Stimulated activated naive CD8-positive, alpha-beta T cell treated with anti-CD3 and anti-CD28 coated beads, Interleukin-15, amount 100 ng/mL, for 72 hours (primary cell): ENCODE measurements at places on chromosomes 5 and 9.

- DNase-seq, result no peak
Measured at GRCh38 chr5:150322202-150322601, 19.5 kb upstream of the ARSI start.

GRCh38 chr5:79459626-79460025, 54.3 kb downstream of the HOMER1 start:
- no peak for DNase-seq

GRCh38 chr5:135213027-135213386, 179.0 kb upstream of the PITX1 start:
- DNase-seq, result no peak

- DNase-seq, result no peak
Measured at GRCh38 chr5:7749626-7750025, 101.3 kb downstream of the CFAP90 start.

- DNase-seq, result peak; percentile 6
Measured at GRCh38 chr5:139640421-139641115, 7.6 kb upstream of the CXXC5 start.

- no peak for DNase-seq
Measured at GRCh38 chr9:93288341-93288740, 104.4 kb downstream of the WNK2 start.

GRCh38 chr9:68643901-68644809, 60.9 kb upstream of the PIP5K1B start:
- no peak for DNase-seq

DNA sequence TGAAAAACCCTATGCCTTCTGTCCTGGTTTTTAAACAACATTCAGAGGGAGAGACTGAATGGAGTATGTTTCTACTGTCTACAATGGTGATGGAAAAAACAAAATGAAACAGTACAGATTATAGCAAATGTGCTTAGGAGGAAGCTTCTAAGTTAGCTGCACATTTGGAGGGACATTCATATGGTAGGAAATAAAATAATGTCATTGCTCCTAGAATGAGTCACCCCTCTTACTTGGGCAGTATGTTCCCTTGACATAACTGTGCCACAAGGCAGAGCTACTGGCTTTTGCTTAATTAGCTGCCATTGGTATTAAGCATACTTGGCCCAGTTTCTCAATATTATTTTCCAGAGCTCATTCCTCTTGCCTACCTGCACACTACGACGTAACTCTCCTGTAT, 128.9 kb downstream of the GDNF start:
- DNase-seq, result no peak

DNA sequence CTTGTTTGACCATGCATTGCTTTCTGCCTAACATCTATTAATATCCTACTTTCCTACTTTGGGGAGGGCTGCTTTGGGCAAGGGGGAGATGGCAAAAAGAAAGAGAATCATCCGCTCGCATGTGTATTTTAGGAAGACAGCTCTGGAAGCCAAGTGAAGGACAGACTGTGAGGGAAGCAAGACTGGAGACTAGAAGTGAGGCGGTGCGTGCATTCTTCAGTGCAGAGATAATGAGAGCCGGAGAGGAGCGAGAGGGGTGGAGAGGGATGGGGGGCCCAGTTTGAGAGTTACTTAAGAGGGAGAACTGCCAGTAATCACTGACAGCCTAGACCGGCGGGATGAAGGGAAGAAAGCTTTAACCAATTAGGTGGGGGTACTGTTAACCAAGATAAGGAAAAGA, 151.7 kb upstream of the RAPGEF1 start:
- DNase-seq, result no peak

GRCh38 chr9:108662091-108662875, 193.5 kb downstream of the ACTL7B start:
- no peak for DNase-seq

DNA sequence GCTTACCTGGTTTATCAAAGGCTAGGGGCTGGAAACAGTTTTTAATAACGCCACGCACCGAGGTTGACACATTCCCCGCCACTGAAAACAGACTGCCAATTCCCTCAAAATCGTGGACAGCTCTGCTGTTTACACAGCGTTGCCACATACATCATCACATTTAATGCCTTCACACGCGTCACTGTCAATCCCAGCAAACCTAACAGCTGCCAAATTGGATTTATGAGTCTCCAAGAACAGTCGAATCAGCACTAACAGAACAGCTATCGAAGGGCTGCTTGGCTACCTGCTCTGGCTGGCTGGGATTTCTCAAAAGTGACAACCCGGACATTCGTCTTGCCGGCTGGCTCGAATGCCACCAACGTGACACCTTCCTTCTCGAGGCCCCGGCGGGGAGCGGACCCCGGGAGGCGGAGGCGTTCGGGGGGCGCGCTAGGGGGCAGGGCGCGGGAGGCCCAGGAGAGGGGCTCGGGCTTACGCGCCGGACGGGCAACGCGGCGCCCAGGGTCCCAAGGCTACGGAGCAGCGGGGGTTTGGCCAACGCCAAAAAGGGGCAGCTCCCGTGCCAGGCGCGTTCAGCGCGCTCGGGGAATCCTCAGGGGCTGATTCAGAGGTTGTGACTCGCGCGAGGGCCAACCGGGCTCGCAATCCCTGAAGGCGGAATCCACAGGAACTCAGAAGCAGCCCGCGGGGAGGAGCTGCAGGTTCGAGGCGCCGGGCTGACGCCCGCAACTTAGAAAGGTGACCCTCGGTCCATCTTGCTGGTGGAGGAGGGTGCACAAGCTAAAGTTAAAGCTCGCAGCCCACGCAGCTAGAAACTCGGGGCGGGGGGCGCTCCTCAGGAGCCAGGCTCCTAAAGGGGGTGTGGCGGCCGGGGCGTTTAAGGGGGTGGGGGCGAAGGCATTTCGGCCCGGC, 1.2 kb downstream of the CDC14B start:
- DNase-seq, result peak; percentile 10

DNA sequence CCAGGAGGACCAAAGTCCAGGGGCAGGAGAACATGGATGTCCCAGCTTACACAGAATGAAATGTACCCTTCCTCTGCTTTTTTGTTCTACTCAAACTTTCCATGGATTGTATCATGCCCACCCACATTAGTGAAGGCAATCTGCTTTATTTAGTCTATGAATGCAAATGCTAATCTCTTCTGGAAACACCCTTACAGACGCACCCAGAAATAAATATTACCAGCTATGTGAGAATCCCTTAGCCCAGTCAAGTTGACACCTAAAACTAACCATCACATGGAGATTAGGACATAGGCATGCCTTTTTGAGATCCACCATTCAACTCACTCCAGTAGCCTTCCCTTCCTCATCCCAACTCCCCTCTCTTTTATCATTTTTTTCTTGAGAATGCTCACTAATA, 6.1 kb upstream of the SPTLC1 start:
- DNase-seq, result no peak

DNA sequence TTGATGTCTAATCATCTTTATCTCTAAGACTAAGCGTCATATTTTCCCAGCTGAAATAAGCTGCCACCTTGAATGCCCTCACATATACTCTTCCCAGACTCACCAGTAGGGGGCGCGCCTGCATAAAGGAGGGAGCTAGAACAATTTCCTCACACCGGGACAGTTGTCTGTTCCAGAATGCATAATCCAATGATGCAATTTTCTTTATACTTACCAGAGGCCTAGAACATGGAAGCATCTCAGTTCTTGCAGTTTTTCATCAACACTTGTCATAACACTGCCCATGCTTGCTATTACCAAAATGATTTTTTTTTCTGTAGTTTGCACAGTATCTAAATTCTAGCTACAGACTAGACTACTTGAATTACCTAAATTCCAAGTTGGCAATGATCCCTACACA, 203.9 kb downstream of the FRMD3 start:
- peak; percentile 66 for DNase-seq

- DNase-seq, result no peak
Measured at GRCh38 chr9:33445389-33446239, 1.8 kb downstream of the AQP3 start.

DNA sequence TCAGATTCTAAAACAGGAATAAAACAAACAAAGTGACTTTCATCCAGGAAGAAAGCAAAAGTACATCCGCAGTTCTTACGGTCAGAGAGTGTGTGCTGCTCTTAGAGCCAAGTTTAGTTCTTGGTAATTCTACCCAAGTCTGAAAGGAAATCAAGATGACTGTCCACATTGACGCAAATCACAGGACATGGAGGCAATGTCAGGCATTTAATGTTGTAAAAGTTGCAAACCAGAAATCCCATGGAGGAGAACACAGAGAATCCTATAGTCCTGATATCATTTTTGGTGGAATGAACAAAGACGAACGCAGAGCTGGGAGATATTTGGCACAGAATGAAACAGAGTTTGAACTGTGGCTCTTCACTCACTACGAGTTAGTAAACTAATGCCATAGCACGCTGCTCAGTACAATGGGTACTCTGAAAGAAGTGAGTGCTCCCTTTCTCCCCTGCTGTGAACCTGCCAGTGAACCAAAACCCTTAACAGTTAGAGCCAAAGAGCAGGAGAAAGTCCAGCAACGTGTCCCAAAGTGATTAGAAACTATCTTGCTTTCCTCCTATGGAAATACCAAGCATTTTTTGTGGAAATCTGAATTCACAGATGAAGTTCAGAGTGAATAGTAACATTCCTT, 74.3 kb downstream of the MUSK start:
- no peak for DNase-seq

DNA sequence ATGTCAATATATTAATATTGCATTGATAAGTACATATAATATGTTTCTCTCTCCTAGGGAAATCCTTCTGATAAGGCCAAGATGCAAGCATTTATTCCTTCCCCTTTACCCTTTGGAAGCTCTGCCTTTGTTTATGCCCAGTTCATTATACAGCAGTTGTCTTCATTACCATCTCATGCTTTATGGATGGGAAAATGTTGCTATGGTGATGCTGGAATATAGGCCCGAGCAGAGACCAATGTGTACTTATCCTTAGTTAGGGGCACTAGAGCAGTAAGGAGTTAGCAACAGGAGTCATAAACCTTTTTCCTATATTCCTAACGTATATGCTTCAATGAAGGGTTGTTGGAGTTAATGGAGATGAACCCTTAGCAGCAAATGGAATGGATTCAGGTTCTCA, 19.4 kb upstream of the NMUR2 start:
- no peak for DNase-seq

DNA sequence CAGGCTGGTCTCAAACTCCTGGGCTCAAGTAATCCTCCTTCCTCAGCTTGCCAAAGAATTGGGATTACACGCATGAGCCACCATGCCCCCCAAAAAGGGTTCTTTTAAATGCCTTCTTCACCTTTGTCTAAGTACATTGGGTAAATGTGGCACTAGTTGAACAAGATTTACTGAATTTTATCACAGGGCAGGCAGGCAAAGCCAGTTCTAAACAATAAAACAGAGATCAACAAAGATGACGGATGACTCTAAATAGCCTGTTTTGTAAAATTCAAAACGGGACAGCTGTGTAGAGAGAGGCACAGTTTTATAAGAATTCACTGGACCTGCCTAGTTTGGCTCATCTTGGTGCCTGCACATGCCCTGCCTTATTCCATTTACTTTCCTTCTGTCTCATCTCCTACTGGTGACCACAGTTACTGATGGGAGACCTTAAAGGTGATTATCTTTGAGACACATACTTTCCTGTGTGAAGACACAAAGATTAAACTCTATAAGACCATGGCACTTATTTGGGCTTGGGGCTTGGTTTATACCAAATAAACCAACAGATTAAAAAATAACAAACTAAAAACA, 149.6 kb upstream of the DMRT1 start:
- no peak for DNase-seq

DNA sequence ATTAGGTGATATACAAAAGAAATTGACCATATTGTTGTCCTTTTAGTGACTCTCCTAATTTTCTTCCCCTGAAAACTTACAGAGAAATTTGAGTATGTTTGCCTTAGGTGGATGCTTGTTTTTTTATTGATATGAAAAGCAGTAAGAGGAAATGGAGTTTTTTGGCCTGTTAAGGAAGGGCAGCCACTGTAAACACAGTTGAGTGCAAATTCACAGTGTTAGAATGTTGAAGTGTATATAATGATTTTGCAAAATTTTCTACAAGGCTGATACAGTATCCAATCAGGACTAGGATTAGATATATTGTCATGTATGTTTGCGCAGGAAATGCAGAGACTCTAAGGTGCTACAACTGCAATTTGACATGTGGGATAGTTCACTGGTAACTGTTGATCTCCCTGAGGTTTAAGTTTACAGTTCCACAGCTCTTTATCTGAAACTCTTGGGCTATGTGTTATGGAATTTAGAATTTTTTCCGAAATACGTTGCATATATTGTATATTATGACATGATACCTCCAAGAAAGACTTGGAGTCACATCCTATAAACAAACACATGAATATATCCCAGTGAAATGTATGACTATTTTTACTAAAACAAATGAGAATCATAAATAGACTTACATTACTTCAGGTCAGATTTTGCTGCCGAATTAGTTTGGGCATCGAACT, 62.5 kb downstream of the FXN start:
- DNase-seq, result no peak

DNA sequence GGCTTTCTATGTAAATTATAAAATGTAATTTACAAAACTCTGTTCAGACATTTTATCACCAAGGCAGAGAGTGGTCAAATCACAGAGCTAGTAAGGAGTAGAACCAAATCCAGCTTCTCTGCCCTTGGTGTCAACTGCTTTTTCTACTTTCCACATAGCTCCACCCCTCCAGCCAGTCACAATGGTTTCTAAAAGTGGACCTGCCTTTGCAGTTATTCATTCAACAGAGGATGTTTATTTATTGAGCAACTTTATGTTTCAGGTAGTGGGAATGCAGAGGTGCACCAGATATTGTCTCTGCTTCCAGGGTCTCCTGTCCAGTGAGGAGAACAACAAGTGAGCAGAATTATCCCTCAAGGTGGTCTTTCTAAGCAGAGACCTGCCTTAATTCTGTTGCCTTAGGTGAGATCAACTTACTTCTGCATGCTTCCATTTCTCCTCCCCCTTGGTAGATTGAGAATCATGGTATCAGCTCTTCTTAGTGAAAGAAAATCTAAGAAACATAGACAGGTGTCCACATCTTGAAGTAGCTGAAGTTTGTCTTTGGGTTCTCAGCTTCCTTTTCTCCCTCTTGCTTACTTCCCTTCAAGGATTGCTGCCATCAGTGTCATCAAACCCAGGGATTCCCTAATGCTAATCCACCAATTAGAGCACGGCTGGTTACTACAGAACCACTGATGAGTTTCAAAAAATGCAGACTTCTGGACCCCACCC, 17.2 kb upstream of the PDCD1LG2 start:
- DNase-seq, result no peak

DNA sequence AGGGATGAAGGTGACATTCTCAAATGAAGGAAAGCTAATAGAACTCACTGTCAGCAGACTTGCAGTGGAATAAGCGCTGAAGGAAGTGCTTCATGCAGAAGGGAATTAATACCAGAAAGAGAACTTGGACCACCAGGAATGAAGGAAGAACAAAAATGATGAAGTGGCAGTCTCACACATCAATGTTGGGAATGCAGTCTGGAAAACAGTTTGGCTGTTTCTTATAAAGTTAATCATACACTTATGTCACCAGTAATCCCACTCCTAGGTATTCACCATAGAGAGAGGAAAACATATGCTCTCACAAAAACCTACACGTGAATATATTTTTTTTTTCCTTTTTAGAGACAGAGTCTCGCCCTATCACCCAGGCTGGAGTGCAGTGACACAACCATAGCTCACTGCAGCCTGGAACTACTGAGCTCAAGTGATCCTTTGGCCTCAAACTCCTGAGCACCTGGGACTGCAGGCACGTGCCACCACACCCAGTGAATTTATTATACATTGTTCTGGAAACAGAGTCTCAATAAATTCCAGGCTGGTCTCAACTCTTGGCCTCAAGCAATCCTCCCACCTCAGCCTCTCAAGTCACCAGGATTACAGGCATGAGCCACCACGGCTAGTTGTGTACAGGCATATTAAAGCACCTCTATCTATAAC, 81.2 kb downstream of the ROR2 start:
- no peak for DNase-seq

- no peak for DNase-seq
Measured at GRCh38 chr5:42798284-42799240, 13.1 kb downstream of the SELENOP start.

GRCh38 chr9:111916234-111916645, 19.6 kb downstream of the UGCG start:
- DNase-seq, result no peak
